Activated CD4-positive, alpha-beta T cell treated with anti-CD3 and anti-CD28 coated beads for 48 hours (primary cell): ENCODE measurements at places on chromosomes 2 and 18.

- no peak for DNase-seq
Measured at GRCh38 chr18:6486764-6487426, 72.2 kb upstream of the L3MBTL4 start.

- DNase-seq = no peak
Measured at GRCh38 chr2:222922019-222922800, 61.4 kb downstream of the ACSL3 start.

GRCh38 chr2:169732075-169732474 is 1.6 kb upstream of the KLHL23 start:
- no peak for DNase-seq

DNA sequence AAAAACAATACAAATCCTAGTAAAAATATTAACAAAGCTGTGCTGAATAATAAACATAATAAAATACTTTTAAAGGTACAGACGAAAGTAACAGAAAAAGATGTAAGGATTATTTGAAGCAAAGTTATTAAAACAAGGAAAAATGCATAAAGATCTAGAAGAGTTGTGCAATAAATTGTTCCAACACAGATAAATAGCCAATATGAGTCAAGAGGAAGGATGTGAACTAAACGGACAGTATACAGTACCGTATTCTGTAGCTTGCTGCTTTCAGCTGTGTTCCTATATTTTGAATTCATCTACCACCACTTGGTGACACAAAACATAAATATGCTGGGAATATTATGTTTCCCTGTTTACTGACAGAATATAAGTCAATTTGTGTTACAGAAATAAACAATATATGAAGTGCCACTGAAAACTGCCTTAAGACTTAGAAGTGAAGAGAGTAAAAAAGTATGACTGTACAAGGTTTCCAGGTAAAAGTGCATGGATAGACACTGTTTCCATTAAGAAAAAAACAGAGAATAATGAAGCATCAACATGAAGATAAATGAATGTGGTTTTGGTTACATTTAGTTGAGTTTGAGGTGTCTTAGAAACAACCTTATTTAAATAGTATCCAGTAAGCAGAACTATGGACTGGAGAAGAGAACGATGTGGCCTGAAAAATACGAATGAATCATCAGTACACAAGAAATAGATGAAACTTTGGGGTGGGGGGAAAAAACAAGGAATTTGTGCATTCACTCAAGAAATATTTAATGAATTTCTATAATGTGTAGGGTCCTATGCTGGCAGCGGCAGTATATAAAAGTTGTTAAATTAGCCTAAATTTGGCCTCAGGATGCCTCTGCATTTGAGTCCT is 13.1 kb downstream of the PPP3R1 start:
- DNase-seq = no peak

- DNase-seq = no peak
Measured at GRCh38 chr2:34849827-34850226, 1250.7 kb upstream of the FAM98A start.

GRCh38 chr2:81650048-81650971 is 1345.8 kb upstream of the LRRTM1 start:
- no peak for DNase-seq

GRCh38 chr2:229920011-229920641 is 1.7 kb downstream of the TRIP12 start:
- peak; percentile 30 for DNase-seq

GRCh38 chr18:49616618-49617328 is 54.9 kb downstream of the LIPG start:
- DNase-seq = no peak

DNA sequence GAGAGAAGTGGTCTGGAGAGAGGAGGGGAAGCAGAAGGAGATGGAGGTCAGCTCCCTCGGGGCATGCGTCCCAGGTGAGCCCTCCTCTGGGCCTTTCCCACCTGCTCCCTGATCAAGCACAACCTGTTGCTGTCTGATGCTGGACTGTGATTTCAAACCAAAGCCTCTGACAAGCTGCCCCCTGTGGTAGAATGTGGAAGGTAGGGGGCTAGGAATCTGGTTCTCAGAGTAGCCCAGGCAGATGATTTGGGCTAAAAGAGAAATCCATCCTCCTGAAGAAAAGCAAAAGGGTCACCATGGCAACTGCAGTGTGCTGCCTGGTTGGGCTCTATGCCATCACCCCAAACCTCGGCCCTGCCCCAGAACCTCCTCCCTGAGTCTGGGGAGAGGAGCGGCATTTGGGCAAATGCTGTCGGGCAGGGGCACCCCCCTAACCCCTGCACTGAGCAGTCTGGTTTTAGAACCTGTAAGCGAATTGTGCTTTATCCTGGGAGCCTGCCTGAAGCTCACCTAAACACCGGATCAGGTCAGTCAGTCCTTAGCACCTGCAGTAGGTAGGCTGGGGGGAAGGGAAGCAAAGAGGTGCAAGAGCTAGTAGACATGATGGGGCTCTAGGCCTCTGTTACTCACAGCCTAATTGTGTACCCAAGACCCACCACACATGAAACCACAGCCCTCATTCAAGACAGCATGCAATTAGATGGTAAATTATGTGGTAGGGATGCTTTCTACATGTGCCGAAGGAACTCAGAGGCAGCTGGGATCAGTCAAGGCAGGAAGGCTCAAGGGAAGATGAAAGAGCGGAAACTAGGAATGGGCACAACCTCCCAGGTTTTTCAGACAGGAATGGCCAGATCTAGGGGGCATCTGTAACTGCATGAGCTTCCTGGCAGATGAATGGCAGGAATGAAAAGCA is 83.5 kb downstream of the DNMT3A start:
- no peak for DNase-seq

- DNase-seq = no peak
Measured at GRCh38 chr18:9704233-9705118, 3.6 kb upstream of the RAB31 start.

- no peak for DNase-seq
Measured at GRCh38 chr18:75409806-75410205, 17.7 kb downstream of the SMIM21 start.

DNA sequence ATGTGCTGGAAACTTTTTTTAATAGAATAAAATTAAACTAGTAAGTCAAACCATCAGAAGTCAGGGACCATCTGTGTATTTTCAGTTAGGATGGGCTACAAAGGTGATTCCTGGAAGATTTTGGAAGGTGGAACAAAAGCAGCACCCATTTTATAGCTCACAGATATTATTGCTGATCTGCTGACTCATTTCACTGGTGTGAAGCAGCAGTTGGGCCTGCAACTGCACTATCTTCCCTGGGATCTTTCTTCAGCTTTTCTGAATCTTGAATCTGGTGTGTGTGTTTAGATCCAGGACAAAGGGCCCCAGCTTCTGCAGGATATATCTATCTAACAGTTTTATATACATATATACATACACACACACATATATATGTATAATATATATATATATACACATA is 35.6 kb upstream of the BCL11A start:
- no peak for DNase-seq

DNA sequence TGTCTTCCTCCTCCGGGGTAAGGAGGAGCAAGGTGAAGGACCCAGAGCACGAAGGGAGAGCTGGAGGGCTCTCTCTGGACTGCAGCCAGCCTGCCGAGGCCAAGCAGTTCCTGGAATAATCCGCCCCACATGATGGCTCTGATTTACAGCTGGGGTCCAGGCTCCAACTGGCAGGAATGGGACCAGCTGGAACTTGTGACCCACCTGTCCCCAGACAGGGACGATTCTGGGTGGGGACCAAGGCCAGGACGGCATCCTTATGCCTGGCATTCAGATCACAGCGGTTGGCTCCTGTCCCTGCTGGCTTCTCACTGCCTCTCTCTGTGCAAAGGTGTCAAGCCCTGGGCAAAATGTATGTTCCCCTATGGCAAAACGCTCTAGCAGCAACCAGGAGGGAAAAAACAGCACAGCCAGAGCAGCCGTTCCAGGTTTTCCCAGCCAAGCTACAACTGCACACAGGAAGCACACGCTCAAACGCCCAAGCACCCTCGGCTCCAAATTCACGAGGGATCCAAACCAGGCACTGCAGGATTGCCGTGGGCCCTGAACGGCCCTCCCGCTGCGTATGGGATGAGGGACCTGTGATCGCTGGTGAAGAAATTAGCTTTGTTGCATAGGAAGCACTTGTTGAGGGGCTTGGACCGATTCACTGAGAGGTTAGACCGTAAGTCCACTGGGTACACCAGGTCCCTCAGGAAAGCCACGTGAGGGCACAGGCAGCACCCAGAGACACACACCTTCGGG is 35.8 kb downstream of the FAM178B start:
- no peak for DNase-seq

GRCh38 chr2:65554765-65555591 is 122.6 kb upstream of the SPRED2 start:
- DNase-seq = peak; percentile 26

DNA sequence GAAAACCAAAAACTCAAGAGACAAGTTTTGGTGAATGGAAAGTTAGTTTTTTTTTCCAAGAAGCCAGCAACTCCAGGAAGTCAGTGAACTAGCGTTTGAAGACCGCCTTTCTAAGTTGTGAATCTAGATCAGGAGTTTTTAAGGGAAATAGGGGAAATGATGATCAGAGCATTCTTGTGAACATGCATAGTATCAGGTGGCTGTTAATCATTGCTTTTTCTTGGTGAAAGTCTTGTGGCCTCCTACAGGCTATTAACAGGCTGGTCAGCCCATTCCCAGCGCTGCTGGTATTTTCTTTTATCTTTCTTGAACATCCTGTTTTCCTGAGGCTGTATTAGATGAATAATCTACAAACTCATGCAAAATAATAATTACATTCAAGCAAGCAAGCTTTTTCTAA is 155.8 kb downstream of the PTPRM start:
- no peak for DNase-seq

DNA sequence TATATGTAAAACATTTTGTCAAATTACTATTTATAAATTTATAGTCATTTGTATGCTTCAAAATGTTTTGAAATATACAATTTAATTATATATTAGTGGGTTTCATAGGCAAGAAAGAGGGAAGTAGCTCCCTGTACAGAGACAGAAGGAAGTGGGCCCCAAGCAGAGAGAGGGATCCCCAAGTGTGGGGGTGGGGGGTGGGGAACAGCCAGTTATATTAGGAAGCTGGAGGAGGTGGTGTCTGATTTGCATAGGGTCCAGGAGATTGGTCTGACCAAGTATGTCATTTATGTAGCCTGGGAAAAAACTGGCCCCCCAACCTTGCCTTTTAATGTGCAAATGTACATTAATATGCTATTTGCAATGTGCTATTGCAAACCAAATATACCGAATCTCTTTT is 76.5 kb upstream of the ZSWIM2 start:
- no peak for DNase-seq

- no peak for DNase-seq
Measured at GRCh38 chr2:27379836-27380625, 503 bp downstream of the ZNF513 start.

DNA sequence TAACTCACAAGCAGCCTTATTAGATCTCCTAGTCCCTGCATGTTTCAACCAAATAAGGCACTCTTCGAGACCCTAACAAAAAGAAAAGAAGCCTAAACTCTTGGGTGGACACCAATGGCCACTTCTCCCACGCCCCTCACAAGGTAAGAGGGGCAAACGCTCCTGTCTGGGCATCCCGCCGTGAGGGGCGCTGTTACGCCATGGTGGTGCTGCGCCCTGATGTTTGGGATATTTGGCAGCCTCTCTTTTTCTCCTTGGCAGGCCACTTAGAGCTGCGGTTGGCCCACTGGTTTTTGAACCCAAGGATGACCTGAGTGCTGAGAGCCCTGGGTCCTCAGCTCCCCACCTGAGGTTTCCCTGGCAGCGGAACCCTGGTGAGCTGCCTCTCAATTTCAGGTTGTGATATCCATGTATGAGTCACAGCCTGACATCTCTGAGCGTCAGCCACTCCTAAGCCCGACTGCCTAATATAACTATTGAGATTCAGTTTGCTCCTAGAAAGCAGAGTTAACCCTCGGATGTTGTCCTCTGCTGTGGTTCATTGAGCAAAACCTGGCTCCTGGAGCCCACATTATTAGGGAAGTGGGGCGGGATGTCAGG is 103.3 kb downstream of the COL6A3 start:
- no peak for DNase-seq

GRCh38 chr2:190283783-190284182 is 35.8 kb downstream of the HIBCH start:
- DNase-seq = no peak

DNA sequence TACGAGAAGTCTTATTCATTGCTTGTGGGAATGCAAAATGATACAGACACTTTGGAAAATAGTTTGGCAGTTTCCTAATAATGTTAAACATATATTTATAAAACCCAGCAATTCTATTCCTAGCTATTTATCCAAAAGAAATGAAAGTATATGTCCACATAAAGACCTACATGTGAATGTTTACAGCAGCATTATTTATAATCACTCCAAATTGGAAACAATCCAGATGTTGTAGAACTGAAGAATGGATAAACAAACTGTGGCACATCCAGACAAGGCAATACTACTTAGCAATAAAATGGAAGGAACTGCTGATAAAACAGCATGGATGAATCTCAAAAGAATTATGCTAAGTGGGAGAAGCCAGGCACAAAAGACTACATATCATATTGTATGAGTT is 19.3 kb downstream of the MRPL33 start:
- DNase-seq = no peak

DNA sequence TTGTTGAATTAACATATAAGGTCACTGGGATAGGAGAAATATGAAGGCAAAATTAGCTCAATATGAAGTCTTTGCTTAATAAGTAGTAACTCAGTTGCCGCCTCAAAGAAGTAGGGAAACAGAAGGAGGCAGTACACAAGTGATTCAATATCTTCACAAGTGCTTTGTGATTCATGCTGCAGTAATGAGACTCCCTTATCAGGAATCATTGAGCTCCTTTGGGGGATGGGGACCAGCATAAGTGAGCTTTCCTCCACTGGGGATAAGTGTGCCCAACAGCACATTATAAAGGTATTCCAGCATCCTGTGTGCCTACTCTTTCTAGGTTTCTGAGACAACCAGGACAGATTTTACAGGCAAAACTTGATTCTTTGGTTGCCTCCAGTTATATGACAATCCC is 323.4 kb upstream of the UBE2E3 start:
- no peak for DNase-seq

DNA sequence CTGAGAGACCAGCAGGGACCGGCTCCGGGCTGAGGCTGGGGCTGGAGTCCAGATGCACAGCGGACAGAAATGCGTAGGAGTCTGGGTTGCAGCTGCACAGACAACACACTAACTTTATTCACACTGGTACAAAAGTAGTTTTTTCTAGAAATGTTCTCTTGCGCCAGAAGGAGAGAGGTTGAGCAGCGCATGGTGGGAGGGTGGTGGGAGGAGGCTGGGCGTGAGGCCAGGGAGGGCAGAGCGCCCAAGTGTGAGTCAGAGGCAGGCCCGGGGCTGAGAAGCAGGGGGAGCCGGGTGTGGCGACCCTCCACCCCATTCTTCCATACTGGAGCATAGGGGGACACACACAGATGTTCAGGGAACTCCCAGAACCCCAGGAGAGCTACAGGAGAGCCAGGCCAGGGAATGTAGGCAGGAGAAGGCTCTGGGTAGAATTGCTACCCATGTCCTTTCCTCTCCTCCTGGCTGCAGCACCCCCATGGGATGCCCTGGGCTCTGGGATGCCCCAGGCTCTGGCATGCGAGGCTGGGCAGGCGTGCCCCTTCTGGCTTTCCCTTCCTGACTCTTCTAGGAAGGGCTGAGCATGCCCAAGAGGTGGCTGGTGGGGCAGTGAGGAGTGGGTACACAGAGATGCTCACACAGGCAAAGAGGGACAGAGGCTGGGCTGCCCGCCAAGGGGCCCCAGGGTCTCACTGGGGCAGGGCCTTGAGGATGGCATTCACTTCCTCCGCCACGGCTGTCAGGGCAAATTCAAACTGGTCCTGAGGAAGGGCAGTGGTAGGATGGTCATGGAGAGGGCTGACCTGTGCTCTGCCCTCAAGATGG is 10.6 kb downstream of the DNAJB2 start:
- DNase-seq = no peak
